ENCODE measurements at places on chromosomes 16 and 17. TPM values are rescaled to one million over a fixed set of nuclear protein-coding genes. Genes with fewer than 3 reads are reported as not detected.

DNA sequence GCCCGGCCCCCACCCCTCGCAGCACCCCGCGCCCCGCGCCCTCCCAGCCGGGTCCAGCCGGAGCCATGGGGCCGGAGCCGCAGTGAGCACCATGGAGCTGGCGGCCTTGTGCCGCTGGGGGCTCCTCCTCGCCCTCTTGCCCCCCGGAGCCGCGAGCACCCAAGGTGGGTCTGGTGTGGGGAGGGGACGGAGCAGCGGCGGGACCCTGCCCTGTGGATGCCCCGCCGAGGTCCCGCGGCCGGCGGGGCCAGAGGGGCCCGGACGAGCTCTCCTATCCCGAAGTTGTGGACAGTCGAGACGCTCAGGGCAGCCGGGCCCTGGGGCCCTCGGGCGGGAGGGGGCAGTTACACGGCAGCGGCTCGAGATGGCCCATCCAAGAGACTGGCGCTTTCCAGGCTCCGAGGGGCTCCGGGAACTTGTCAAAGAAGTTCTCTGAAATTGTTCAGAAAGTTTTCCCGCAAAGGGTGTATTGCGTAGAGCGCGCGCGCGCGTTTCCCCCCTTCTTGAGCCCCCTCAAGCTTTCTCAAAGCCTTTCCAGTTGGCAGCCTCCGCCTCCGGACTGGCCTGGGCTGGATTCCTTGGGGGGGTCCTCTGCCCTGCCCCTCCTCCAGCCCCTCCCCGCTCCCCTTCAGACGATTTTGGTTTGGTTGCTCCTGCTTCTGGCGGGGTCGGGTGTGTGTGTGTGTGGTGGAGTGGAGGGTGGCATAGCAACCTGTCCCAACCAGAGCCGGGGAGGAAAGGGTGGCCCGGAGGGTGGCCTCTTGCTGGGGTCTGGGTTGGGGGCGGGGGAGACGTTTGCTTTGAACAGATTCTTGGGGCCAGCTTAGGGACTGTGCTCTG, 504 bp downstream of the ERBB2 start:
- no peak for DNase-seq

DNA sequence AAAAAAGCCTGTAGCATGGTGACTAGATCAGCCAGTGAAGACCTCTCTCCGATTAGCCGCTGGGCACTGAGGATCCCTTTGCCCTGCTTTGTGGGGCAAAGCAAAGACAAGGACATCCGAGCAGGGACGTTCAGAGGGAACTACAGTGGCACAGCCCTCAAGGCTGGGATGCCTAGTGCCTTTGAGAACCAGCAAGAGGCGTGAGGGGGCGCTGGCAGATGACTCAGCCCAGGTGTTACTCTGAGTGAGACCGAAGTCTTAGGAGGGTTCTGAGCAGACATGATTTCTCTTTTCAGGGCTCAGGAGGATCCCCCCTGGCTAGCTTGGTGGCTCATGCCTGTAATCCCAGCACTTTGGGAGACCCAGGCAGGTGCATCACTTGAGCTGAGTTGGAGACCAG, 178.6 kb downstream of the CPPED1 start:
- DNase-seq, result no peak

- no peak for DNase-seq
These were observed 11.3 kb downstream of the OSBPL7 start for GRCh38 chr17:47810200-47810821.

DNA sequence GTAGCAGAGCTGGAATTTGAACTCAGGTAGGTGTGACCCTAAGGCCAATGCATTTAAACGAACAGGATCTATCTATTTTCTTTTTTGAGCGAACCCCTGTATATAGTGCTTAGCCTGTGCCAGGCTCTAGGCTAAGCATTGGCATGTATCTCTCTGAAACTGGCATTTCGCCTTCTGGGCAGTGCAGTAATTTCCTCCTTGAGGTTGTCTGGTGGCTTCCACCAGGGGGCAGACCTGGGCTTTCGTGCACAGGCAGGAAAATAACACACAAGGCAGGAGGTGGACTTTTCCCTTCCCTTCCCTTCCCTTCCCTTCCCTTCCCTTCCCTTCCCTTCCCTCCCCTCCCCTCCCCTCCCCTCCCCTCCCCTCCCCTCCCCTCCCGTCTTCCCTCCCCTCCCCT, 34.4 kb upstream of the PRKCB start:
- DNase-seq, result peak; percentile 69

DNA sequence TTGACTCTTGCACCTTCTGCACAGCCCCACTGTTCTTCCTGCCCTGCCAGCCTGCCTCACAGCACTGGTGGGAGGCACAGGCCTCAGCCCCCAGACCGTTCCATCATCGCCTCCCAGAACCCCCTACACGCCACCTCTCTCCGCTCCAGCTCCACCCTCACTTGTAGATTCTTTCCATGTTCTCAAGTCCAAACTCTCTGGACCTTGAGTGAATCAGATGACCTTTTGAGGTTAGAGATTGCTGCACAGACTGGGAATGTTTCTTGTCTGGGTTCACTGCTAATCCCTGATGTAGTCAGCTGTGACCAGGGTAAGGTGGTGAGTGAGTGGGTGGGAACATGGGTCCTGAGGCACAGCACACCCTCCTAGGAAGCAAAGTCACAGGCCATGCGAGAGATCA, 272.4 kb downstream of the IRF8 start:
- no peak for DNase-seq

DNA sequence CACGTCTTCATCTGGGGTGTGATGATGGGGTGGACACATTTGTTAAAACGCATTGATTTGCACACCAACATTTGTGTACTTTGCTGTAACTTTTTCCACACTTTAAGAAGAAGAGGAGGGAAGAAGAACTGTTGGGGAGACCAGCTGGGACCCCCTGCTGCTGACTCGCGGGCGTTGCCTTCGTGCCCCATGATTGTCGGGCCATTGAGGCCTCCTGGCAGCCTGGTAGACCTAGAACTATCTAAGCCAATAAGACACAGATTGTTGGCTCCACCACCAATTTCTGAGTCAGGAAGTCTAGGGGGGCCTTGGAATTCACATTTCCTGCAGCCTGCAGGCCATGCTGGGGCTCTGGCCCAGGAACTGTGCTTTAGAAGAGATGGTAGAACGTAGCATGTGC, 105.5 kb downstream of the TNFRSF13B start:
- DNase-seq, result no peak

GRCh38 chr16:48156790-48157209, 1.0 kb upstream of the ABCC12 start:
- peak; percentile 85 for DNase-seq

- DNase-seq, result no peak
These were observed 10.0 kb downstream of the POLDIP2 start for GRCh38 chr17:28347261-28347891.

Gene CLCN7
- total RNA-seq, result 37.5 TPM

Gene TMEM235
- total RNA-seq, result 1.6 TPM

Gene ADGRG3
- total RNA-seq, result 0.27 TPM

Gene HSF4
- 14.7 TPM for total RNA-seq

DNA sequence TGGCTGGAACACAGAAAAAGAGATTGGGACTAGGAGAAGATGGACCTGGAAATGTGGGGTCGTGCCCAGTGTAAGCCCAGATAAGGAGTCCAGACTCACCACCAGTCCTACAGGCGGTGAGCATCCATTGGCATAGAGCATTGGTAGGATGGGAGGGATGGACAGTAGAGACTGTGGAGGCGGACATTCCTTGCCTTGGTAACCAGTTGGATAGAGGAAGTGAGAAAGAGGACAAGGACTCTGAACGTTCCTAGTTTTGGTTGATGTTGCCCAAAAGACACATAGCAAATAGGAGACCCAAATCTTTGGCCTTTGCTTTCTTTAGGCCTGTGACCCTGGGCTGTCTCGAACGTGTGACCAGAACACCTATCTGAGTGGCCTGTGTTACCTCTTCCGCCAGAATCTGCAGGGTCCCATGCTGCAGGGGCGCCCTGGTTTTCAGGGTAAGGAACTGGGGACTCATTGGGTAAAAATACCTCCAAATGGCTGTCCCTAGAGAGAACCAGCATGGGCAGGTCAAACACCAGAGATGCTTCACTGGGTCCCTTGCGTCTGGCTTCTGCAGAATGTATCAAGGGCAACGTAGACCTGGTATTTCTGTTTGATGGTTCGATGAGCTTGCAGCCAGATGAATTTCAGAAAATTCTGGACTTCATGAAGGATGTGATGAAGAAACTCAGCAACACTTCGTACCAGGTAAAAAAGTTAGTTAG, 6.4 kb downstream of the ITGAL start:
- DNase-seq, result no peak

Gene LGALS9
- total RNA-seq, result 3.9 TPM

DNA sequence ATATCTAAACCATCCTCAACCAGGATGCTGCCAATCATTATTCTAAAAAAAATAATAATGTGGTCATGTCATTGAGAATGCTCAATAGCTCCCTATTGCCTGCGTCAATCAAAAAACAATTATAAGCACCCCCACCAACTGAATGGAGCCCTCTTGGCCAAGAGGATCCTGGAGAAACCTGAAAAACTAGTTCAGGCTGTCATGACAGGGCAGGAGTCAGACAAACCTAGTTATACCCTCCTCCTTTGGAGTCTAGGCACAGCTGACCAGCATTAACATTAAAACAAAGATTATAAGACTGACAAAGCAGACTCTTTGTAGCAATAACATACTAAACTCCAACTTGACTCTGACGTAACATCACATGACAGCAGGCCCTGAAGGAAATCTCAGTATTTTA, 119.2 kb upstream of the CCL2 start:
- DNase-seq, result no peak

DNA sequence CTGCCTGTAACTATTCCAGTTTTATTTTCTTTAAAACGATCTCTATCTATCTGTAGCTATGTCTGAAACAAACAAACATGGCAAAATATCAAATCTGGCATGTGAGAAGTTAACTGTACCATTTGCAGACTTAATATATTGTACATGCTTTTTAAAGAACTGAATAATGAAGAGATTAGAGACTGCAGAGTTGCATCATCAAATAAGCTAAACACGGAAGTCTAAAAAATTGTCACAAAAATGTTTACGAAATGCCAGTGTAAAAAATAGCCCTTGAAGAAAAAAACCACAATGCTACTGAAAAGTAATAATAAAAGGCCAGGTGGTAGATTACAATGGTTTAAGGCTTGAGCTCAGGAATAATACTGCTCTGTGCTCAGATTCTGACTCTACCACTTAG, 43.1 kb downstream of the HS3ST3A1 start:
- no peak for DNase-seq

GRCh38 chr17:62572488-62572887, 55.0 kb upstream of the MRC2 start:
- no peak for DNase-seq

DNA sequence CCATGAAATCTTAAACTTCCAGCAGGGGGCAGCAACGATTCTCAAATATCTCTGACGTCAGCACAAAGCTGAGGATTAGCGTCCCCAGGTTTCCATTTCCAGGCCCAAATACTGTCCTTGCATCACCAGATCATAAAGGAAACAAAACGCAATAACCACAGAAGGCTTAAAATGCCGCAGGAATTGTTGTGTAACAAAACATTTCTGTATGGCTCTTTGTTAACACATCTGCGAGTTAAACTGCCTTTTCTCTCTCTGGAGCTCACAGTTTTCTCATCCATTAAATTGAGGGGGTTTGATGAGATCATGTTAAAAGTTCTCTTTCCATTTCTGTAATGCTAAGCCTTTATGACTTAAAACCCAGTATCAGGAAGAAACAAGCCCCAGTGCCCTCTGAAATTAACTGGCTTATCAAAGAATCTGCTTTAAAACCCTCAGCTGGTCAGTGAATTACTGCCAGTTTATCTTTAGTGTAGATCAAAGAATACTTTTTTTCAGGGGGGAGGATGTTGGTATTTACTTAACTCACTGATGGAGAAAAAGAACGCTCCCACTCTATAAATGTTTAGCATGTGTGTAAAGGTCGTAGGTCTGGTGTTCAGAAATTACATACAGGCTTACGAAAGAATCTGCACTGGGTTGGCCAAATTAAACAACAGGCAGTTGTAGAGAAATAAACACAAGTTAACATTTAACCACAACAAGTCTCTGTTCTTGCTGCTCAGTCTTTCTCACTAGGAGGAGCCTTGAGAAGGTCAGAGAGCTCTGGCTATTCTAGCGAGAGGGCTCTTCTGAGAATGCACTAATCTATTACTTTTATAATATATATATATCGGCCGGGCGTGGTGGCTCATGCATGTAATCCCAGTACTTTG, 10.6 kb upstream of the TERF2 start:
- peak; percentile 77 for DNase-seq

DNA sequence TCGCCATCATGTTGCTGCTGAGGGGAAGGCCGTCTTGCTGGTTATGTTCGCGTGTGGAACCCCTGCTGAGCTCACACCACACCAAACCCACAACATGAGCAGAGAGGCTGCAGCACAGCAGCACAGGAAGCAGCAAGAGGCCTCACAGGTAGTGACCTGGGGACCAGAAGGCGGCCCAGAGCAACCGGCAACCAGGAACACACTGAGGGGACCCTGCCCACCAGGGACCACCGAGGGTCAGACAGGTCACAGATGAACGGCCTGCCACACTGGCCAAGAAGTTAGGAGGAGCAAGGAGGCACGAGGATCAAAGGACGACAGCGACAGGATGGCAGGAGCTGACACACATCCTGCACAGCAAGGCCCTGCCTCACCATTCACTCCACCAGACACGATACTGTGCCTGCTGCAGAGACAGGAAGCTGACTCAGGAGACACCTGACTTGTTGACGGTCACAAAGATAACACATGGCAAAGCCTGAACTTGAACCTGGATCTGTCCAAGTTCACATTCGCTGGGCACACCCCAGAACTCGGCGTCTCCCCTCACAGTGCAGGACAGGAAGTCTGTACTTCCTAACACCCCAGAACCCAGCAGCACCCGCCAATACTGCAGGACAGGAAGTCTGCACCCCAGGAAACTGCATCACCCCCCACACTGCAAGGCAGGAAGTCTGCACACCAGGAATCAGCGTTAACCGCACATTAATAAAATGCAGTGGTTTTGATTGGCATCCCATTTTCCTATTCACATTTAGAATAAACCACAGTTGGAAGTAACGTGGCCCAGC, 98.5 kb downstream of the ZNF778 start:
- no peak for DNase-seq

GRCh38 chr17:17872547-17873345, 36.0 kb upstream of the SREBF1 start:
- DNase-seq, result no peak

Gene AOC3
- 1.00 TPM for total RNA-seq

GRCh38 chr17:77354670-77355455, 214.1 kb downstream of the SEC14L1 start:
- DNase-seq, result no peak

Gene CCDC200
- total RNA-seq, result not detected

GRCh38 chr17:65772989-65773388, 211.5 kb upstream of the AXIN2 start:
- DNase-seq, result no peak

Gene RNF43
- total RNA-seq, result 6.7 TPM

- no peak for DNase-seq
These were observed 41.8 kb downstream of the MYO18A start for GRCh38 chr17:29138184-29138955.

DNA sequence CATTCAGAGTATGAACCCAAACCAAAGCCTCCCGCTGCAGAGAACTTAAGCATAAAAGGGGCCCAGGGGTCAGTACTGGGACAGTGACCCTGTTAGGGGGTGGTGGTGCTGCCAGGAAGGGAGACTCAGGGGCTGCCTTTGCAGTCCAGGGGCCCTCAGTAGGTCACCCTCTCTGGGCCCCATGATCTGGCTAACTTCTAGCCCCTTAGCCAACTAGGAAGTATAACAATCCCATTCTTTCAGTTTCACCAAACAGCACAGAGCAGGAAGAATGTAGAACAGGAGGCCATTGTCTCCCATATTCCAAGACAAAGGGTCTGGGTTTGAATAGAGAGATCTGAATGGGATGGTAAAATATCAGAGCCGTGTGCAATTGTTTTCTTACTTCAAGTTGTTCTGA, 378.6 kb upstream of the C16orf82 start:
- DNase-seq, result no peak

GRCh38 chr16:27759967-27760788, 210.2 kb downstream of the KATNIP start:
- DNase-seq, result no peak

Gene MYH2
- 0.91 TPM for total RNA-seq
